ENCODE measurements at places on chromosomes 7 and 10.
A peak's percentile ranks its signal among the peaks of the same experiment; 100 is the strongest.

DNA sequence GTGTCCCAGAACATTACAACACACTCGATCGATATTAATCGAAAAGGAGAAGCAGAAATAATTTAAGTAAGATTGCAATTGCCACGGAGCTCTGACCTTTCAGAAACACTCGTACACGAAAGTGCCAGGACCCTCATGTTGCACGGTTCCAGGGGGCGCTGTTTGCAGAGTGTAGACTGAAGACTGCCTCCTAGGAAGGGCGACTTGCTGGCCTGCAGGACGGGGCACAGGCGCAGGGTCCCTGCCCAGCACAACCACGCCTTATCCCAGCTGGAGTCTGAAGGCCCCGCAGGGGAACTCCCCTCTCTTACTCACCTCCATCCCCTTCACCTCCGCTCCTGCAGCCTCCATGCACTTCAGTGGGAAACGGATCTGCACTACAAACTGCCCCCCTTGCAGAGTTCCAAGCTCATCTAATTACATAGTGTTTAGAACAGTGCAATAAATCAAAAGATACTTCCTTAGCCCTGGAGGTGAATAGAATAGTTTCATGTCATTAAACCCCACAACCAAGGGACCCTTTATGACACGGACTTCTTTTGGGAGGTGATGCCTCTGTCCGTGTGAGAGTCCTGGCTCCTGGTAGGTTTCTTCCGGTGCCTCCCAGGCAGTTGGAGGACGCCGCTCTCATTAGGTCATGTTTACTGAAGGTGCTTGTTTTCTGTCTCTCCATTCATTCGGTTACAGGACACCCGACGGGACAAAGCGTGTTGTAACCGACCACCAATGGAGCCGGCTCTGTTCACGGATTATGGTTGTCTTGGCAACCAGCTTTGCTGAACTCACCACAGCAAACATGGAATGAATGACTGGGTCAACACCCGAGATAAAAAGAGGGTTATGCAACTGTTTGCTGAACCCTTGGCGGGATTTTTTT is 262.2 kb downstream of the BAMBI start:
- no peak for DNase-seq

DNA sequence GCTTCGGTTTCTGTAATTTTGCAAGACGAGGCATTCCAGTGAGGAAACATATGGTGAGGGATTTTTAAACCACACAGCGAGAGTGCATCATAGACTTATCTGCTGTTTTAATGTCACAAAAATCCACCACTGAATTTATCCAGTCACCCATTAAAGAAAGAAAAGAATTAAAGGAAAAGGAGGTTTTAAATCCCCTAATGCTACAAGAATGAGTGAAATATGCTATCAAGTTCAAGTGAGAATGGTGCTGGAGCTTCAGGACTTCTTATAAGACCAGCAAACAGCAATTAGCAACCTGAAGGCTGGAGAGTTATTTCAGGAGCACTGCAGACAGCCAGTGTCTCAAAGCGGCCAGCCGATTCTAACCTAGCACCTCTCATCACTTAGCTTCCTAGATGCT is 439.1 kb upstream of the MGMT start:
- DNase-seq = no peak

- no peak for DNase-seq
Measured at GRCh38 chr7:139683137-139683921, 94.5 kb downstream of the HIPK2 start.

DNA sequence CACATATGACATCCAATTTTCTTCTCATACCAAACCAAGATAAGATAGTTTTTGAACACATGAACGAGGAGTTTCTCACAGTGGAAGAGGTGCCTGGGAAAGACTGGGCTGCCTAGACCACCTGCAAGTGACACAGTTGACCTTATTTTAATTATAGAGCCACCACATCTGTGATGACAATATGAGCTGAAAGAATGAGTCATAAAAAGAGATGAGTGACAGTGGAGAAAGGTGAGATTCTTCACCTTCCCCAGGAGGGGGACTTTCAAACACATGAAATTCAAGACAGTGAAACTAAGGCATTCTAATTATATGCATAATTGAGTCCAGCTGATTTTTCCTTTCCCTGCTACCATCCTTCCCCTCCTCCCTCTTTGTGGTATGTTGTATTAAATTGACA is 475.5 kb downstream of the NXPH1 start:
- DNase-seq = no peak

- no peak for DNase-seq
Measured at GRCh38 chr7:151818674-151819519, 58.0 kb downstream of the PRKAG2 start.

GRCh38 chr7:80637911-80638765 is at the start of gene CD36:
Gene CD36 (plus strand): TSS chr7:80638642. CDS start chr7:80646741, 8,099 bp downstream.
- DNase-seq = no peak

GRCh38 chr7:55260676-55261385 is 104.3 kb upstream of the LANCL2 start:
- no peak for DNase-seq

DNA sequence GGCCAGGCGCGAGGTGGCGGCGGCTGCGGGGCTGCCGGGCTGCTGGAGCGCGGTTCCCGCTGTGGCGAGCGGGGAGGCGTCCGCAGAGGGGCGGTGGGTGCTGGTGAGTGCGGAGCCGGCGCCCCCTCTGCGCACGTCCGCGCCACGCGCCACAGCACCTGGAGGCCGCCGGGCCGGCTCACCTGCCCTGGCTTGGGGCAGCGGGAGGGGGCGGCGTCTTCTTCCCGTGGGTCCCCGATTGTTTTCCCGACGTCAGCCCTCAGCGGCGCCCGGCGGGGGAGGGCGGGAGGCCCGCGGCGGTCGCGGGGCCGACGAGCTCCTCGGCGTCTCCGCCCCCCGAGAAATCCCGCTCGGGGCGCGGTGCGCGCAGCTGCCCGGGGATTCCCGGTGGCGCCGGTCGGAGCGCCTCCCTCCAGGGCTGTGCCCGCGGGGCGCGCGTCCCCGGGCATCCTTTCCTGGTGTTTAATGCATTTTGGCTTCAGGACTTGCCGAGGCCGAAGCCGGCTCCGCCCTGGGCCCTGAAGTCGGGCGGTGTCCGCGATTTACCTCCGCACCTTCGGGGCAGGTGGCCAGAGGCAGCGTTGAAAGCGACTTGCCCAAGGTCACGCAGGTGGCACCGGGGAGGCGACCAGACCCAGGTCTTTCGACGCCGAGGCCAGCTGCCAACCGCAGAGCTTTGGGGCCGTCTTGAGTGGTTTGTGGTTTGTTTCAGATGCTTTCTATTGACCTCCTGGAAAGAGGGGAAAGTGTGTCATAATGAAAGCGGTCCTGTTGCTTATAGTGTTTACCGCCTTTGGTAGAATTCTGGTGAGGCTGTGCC is 561 bp downstream of the PLEKHA1 start:
- peak; percentile 85 for DNase-seq

DNA sequence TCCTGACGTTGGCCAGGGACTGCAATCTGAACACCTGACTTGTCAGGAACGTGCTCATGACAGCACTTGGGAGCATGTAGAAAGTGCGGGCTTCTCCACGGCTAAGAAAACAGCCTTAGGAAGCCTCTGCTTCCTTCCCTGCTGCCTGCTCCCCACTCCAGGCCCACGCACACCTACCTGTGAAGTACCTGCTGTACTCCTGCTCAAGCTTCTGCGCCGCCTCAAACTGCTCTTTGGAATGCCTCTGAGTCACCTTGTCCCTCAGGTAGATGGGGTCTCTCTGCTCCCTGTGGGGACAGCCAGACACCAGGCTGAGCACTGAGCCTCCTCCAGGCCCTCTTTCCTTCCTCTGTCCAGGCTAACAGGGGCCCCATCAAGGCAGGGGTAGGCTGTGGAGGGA is 132.7 kb downstream of the DLG5 start:
- DNase-seq = no peak

- DNase-seq = no peak
Measured at GRCh38 chr7:150429699-150430098, 20.7 kb upstream of the GIMAP8 start.

- no peak for DNase-seq
Measured at GRCh38 chr10:104329735-104330134, 8.5 kb downstream of the ITPRIP start.
